ENCODE measurements at places on chromosomes 5 and 9. TPM values are rescaled to one million over a fixed set of nuclear protein-coding genes. Genes with fewer than 3 reads are reported as not detected.

DNA sequence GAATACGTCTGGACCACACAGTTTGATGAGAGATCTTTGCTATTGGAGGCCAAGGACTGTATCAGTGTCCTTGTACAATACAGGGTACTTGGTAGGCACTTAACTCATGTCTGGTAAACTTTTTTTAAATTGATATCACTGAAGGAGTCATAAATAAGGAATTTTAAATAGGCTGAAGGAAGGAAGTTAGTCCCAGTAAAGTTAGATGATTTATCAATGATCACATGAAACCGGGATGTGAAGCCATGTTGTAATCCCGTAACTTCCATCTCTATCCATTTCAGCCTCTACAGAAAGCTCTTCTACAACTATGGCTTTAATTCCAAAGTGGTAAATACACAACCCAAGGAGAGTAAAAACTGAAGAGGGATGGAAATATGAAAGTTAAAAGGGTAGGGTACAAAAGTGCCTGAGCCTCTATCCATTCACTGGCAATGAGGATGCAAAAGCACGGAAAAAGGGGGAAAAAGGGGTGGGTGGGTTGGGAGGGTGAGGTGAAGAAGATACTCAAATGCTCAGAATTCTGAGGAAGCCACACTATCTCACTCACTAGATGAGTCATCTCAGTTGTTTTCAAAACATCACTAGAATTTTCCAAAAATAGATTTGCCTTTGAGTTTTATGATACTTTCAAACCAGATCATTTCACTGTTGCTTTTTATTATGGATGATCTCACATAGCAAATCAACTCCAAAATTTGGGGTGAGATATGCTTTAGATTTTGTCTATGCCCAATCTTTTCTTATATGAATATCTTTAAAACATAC, 1053.5 kb downstream of the NR2F1-AS1 start:
- DNase-seq: no peak

DNA sequence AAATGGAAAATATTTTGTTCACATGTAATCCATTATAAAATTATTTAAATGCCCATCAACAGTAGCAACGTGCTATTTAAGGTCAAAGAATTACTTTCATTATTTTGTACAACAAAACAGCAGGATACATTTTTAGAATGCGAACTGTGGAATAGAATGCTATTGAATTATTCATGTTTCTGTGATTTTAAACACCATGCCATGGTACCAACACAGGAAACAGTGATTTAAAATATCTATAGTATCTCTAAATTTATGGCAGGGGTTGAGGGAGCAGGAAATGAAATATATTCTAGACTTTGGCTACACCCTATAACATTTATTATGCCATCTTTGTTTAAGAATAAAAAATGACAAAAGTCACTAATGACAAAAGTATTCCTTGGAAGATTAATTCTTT, 62.4 kb downstream of the DROSHA start:
- DNase-seq: no peak

DNA sequence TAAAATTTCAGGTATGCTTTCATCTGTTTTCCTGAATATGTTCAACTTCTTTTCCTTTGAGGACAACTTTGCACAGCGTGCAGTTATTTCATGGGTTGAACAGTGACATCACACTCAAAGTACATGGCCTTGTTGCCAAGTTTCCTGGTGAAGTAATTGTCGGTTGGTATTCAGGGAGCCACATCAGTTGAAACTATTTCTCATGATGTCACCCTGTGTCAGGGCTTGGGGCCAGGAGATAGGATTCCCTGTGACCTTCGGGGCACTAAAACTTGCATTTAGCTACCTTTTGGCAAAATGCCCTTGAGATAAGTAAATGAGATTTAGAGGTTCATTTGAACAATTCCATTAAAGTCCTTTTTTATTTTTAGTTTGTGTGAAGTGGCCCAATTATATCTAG, 383.9 kb downstream of the SH3GL2 start:
- no peak for DNase-seq

- DNase-seq: no peak
These were observed 95.2 kb downstream of the ALDH1A1 start for GRCh38 chr9:72857624-72857996.

DNA sequence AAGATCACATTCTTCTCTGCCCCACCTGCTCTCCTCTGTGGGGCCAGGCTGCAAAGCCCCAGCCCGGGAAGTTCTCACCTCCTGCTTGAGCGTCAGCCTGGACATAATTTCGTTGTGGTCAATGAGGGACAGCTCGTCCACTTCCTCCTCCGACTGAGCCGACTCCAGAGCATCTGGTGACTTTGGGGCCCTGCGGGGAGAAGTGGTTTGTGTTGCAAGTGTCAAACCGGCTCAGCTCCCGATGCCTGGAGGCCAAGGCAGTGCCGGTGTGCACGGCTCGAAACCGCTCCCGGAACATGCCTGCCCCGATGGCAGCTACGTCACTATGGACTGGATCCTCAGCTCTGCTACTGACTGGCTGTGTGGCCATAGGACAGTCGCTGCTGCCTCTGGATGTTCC, 52.8 kb downstream of the PRRT1B start:
- DNase-seq: no peak

DNA sequence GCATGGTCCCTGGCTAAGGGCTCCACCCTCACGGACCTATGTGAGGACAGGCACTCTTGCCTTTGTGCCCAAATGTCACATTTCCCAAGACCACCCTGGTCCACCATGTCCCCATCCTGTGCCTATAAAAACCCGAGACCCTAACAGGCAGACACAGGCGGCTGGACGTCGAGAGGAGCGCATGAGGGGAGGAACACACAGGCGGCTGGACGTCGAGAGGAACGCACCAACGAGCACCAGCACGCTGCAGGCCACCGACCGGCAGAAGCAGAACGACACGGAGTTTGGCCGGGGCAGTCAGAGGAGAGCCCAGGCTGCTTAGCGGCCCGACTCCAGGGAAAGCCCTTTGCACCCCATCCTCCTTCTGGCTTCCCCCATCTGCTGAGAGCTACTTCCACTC, 119.9 kb downstream of the ADAMTS2 start:
- no peak for DNase-seq

- DNase-seq: no peak
These were observed 285.6 kb downstream of the ARHGAP26 start for GRCh38 chr5:143055596-143056338.

GRCh38 chr5:137218471-137218870, 280.7 kb downstream of the SPOCK1 start:
- DNase-seq: peak; percentile 38

GRCh38 chr9:137051145-137051724, 2.6 kb downstream of the ENTPD2 start:
- no peak for DNase-seq

DNA sequence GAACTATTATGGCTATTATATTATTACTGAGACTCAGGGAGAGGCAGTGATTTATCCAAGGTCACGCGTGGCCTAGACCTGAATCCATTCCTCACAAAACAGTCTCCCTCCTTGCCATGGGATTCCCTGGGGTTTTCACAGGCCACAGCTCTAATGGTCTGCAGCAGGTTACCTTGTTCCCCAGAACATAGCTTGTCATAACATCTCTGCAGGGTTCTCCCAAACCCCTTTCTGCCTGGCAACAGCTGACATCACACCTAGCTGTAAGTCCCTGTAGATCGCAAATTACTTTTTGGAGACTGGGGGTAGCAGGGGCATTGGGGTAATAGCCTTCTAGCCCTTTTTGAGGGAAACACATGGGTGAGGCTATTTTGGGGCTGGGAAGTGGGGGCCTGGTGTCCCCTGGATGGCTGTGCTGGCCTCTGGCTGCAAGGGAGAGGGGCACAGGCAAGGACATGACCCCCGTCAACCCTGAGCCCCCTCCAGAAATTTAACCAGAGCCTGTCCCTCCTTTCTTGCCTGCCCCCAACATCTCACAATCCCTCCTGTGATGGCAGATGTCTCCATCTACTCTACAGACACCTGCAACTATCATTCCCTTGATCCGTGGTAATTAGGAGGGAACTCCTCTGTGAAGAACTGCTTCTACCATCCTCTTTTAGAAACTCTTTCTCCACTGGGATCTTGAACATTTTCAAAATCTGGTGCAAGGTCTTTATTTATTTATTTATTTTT, 1.3 kb downstream of the CD74 start:
- DNase-seq: no peak

Gene ST6GALNAC6
- 31.8 TPM for total RNA-seq

Gene AGXT2
- not detected for total RNA-seq

Gene SLC25A2
- not detected for total RNA-seq

Gene TRIM14
- total RNA-seq: 2.2 TPM

Gene MOB3B
- total RNA-seq: 6.2 TPM

Gene SLC4A9
- total RNA-seq: under 0.01 TPM

Gene C8G
- total RNA-seq: not detected
